Kasumi-1 (cell line): ENCODE measurements at places on chromosomes 2 and 18.

- no peak for DNase-seq
Observed at GRCh38 chr2:215476424-215476823, 40.6 kb upstream of the FN1 start.

GRCh38 chr2:24175631-24176187 lies 856 bp downstream of the FAM228A start:
- no peak for DNase-seq

DNA sequence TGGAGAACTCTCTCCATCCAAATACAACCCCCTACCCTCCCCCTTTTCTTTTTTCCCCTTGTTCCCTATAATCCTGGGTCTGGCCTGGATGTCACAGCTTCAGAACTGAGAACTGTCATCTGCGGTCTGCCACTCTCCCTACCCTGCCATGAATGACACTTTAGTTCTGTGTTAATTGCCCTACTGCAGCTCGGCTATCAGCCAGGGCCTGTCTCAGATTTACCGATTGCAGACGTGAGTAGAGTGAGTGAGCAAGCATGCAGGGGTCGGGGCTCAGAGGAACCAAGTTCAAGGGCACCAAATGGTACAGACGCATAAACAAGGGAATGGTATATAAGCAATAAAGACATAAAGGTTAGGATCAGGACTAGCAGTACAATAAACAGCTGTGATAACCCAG lies 967.8 kb downstream of the BCL11A start:
- DNase-seq = no peak

DNA sequence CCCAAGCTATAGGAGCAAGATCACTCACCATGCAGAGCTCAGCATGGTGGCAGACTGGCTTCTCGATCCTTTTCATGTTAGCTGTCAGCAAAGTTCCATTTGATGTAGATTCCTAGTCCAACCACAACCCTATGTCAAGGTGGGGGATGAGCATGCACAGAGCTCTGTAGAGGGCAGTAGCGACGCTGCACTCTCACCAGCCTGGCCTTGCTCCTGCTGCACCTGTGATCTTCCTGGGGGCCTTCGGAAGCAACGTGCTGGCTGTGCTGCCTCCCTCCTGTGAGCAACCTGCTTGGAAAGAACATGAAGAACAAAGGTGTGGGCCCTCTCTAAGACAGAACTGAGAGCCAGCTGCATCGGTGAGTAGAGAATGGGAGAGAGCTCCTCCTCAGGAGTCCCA lies 479.4 kb upstream of the MYT1L start:
- no peak for DNase-seq
